ENCODE measurements at places on chromosomes 4 and X.

- no peak for DNase-seq
Measured at GRCh38 chrX:79078114-79078513, 66.4 kb upstream of the GPR174 start.

DNA sequence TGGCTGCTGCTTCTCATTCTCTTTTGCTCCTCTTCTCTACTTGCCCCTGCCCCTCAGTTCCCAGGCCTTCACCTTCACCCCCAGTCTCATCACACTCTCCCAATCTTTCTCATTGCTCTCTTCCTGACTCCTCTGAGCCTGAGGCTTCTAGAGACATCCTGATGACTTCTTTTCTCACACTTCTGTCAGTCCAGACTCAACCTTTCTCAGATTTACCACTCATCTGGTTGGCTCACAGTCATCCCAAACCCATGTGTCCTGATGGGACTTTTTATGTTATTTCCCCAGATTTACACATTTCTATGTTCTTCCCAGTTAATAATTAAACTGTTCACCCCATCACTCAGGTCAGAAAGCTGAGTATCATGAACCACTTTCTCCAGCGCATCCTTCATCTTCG lies 68.0 kb downstream of the TMA16 start:
- DNase-seq = no peak

DNA sequence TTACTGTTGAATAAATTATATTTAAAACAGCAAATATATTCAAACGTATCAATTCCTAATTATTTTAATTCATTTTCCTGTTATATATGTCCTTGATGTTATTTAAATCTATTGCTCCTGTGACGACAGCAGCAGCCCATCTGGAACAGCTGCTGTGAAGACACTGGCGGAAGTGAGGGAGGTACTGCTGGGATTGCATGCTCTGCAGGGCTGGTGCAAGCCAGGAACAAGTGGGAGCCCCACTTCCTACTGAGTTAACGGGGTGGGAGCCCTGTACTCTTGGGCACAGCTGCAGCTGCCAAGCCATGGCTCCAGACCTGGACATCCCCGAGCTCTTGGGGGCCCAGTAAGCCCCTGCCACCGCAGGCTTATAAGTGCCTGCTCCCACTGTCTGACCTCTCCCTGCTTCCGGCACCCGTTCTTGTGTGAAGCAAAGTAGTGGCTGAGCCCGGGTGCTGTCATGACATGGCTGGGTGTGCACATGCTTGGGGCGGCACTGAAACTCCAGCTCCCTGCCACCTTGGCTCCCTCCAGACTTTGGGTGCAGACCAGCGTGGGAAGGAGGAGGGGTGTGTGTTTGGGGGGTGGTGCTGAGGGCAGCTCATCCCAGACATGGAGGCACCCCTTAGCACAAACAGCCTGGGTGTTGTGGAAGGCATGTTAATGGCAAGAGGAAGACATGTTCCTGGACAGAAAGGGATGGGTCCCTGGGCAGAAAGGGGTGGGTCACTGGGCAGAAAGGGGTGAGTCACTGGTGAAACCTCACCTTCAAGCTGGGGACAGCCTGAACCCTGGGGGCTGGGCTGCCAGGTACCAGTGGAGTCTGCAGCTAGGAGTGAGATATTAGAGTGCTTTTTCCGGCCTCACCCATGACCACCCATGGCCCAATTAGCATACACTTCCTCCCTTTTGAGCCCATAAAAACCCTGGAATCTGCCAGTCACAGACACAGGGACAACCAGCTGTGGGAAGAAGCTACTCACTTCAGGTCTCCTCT lies 1981.3 kb upstream of the IGFBP7 start:
- DNase-seq = no peak

DNA sequence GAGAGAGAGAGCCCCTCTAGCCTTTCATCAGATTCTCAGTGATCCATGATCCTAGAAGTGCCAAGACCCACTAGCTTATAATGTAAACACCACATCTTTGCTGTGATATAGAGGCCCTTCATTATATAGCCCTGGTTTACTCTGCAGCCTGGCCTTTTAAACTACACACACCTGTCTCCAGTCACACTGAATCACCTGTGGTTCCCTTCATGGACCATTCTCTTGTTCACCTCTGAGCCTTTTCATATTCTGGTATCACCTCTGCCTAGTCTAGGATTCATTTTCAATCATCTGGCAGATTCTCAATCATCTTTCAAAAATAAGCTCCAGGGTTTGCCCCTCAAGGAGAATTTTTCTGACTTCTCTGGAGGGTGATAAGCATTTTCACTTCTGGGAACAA lies 50.0 kb upstream of the CD40LG start:
- DNase-seq = no peak

- DNase-seq = no peak
Measured at GRCh38 chrX:37651921-37652452, 33.6 kb upstream of the XK start.

DNA sequence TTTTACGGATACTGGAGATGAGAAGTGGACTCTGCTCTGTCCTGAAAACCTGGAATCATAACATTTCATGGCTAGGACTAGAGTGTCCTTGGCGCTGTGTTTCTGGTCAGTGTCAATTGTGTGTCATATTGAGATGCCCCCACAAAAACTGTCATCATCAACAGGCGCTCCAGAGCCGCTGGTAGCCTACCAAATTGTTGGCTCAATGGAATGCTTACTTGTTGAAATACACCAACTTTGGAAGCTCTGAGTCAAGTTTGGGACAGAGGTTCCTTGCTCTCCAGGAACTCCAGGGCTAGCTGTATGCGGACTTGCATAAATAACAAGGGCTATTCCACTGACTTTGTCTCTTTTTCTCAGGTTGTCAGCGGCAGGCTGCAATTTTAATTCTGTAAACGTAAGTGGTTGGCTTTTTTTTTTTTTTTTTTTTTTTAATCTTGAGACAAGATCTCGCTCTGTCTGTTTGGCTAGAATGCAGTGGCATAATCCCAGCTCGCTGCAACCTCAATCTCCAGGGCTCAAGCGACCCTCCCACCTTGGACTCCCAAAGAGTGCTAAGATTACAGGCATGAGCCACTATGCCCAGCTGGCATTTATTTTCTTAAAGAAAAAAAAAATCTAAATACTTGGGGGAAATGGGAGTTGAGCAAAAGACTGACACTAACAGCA lies 871 bp upstream of the HPGD start:
- no peak for DNase-seq

GRCh38 chrX:19958552-19959486 lies 32.0 kb downstream of the BCLAF3 start:
- no peak for DNase-seq

- DNase-seq = no peak
Measured at GRCh38 chr4:64781737-64782326, 372.6 kb upstream of the TECRL start.

DNA sequence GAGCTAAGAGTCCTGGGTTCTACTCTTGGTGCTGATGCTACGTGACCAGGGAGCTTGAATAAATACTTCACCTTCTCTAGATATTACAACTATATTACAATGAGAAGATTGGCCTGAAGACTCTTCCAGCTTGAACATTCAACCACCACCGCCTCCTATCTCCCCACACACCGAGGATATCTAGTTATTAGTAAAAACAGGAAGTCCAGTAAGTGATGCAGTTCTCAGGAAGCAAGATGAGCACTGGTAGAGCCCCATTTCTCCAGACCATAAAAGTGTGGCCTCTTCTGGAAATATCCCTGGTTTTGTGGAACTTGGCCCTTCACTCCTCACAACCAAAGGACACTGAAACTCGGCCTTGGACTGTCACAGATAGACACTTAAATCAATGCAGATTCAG lies 18.5 kb downstream of the PJA1 start:
- no peak for DNase-seq

- DNase-seq = no peak
Measured at GRCh38 chrX:108614616-108615015, 121.7 kb downstream of the IRS4 start.

GRCh38 chr4:25635501-25635900 lies 20.1 kb upstream of the SLC34A2 start:
- no peak for DNase-seq

DNA sequence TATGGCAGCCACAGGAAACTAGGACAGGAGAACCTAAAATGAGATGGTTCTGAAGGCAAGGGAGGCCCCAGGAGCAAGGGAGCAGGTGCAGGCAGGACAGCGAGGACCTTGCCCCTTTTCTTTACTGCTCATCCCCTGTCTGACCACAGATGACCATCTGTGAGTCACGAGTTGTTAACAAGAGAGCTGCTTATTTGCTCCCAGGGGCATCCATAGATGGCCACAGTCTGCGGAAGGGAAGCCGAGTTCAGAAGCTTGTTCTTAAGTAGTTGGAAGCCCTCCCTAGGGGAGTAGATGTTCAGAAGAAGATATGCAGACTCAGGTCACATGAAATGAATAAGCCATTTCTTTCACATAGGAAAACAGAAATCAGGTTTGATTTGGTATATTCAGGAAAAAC lies 69.4 kb downstream of the EVC2 start:
- DNase-seq = no peak

GRCh38 chr4:84847978-84848377 lies 118.5 kb downstream of the WDFY3 start:
- DNase-seq = no peak

DNA sequence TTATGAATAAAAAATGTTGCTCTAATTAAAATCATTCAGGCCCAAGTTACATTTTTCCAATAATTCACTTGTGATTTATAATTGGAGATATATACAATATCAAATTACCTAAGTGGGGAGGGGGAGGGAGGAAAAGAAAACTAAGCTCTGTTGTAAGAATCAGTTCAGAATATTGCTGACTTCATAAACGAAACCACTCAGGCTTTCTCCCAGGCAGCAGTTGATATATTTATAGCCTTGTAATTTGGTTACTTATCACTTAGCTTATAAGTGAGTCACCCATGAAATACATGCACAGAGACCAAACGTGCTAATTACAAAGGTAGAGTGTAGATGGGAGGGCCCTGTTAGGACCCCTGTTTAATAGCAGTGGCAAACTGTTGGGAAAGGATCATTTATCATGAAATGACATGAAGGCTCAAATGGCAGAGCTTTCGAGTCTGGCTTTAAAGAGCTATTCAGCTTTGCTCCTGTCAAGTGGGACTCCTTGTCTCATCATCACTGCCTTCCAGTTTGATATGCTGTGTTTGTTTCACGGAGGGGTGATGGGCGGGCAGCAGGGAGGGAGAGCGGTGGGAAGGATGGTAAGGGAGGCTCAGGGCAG lies 105.6 kb upstream of the PGRMC2 start:
- DNase-seq = no peak

- no peak for DNase-seq
Measured at GRCh38 chrX:115367951-115368350, 78.4 kb downstream of the LUZP4 start.

DNA sequence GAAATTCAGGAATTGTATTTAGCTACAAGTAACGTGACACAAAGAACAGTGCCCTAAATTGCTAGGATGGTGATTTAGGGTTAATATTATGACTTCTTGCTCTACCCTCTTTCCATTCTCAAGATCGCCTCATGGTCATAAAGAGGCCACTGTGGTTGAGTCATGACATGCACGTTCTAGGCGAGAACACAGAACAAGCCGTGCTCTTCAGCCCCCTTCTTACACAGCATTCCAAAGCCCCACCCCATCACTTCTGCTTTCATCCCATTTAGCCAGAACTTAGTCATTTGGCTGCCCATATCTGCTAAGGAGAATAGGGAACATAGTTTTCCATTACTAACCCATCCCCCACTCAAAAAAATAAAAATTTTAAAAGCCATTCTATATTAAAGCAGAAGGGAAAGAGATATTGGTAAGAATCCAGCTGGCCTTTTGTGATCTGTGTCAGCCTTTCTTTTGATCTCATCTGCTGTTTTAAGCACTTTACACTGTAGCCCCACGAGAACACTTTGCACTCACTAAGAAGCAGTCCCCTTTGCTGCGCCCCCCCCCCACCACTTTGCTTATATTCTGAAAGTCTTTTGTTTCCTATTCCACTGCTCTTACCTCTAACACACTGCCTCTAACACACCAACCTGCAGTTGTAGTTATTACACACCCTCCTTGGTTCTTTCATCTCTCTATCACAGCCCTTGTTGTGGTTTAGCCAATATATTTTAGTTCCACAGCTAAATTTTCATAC lies 28.4 kb downstream of the NPNT start:
- DNase-seq = no peak

GRCh38 chr4:11954093-11954492 lies 525.4 kb upstream of the HS3ST1 start:
- no peak for DNase-seq

DNA sequence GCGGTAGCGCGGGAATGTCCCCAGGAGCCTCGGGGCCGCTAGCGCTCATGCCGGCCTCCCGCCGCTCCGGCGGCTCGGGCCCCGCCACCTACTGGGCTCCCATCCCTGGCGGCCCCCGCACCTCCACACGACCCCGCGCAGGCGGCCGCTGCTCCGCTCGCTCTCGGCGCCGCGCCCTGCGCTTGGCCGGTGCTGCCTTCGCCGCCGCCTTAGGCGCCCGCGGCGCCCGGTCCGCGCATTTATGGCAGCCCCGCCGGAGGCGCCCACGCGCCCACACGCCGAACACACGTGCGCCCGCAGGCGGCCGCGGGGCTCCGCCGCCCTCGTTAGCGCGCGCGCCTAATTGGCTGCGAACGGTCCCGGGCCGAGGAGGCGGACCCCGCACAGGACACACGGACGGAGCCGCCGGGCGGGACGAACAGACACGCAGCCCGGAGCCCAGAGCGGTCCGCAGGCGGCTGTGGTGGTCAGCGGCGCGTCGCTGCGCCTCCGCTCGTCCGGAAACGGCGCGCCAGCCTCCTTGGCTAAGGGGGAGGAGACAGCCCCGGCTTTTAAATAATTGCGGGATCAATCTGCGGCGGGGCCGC lies at the start of gene NKX1-1:
TSS of gene NKX1-1 (minus strand) at position 49 of the 587 bp plus-strand sequence. CDS start at position 49, 0 bp downstream.
- DNase-seq = no peak

GRCh38 chr4:27123769-27124124 lies 263.1 kb downstream of the STIM2 start:
- DNase-seq = no peak

DNA sequence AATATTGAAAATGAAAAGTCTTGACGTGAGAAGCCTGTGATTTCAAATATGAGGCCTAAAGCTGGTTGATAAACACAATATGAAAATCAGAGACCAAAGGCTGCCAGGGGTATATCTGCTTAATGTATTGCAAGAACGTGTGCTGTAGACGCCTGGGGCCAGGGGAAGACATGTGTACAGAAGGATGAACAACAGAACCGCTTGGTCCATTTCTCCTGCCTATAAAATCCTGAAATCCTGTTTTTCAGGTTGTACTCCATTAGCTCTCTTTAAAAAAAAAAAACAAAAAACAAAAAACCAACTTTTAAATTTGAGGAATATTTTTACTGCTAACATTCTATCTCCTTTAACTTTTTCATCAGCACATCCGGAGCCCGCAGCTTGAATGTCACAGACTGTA lies 109.2 kb downstream of the STOX2 start:
- DNase-seq = no peak

DNA sequence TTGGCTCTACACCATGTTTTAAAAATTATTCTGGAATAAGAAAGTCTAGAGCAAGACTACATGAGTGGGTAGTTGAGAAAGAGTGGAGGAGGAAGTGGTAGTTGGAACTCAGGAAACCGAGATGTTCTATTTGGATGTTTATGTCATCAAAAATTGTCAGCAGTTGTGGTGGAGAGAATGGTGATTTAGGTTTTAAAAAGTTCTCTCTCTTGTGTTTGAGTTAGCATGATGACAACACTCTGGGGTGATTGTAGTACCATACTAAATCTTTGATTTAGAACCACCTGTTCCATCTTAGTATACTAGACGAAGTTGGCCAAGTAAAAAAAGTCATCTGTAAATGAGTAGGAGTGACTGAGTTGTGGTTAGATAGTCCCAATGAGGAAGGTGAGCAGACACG lies 40.7 kb downstream of the KLHL2 start:
- DNase-seq = no peak

GRCh38 chr4:7160439-7160838 lies 31.9 kb upstream of the SORCS2 start:
- no peak for DNase-seq

All from stimulated activated CD8-positive, alpha-beta memory T cell treated with anti-CD3 and anti-CD28 coated beads, Interleukin-12 subunit alpha, Interleukin-12 subunit beta, amount 100 ng/mL, for 4 hours (primary cell).